ENCODE measurements at places on chromosomes 6 and 20.

- peak; percentile 52 for DNase-seq
Observed at GRCh38 chr6:146770965-146771735, 172.4 kb downstream of the ADGB start.

DNA sequence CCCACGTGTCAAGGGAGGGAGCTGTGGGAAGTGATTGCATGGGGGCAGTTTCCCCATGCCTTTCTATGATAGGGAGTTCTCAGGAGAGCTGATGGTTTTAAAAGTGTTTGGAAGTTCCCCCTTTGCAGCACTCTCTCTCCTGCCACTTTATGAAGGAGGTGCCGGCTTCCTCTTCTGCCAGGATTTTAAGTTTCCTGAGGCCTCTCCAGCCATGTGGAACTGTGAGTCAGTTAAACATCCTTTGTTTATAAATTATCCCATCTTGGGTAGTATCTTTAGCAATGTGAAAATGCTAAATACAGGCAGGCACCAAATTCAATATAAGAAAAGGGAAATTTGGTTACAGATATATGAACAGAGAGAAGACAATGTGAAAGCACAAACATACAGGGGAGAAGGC is 96.4 kb upstream of the EPHA7 start:
- no peak for DNase-seq

DNA sequence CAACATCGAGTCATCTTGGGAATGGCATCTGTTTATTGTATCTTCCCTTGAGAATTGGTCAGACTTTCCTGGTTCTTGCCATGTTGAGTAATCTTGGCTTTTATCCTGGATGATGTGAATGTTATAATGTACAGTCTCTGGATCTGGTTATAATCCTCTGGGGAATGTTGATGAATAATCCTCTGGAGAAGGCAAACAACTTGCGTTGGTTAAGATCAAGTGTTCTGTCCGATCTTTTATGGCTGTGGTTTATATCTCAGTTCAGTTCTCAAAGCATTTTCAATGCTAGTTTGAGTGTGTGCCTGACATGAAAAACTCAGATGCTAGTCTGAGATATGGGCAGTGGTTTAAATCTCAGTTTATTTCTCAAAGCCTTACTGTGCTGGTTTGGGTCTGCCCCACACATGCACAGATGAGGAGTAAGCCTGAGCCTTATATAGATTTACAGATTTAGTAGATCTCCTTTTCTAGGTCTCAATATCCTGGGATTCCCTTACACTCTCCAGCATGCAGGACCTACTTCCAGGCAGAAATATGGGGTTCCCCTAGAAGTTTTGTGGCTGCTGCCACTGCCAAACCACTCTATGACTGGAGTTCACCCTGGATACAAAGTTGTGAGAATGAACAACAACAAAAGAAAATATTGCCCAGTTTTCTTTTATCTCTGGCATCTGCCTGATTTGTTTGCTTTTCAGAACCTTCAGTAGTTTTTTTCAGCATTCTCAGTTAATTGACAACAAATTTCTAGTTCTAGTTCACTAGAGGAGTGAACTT is 191.8 kb upstream of the MAN1A1 start:
- no peak for DNase-seq

DNA sequence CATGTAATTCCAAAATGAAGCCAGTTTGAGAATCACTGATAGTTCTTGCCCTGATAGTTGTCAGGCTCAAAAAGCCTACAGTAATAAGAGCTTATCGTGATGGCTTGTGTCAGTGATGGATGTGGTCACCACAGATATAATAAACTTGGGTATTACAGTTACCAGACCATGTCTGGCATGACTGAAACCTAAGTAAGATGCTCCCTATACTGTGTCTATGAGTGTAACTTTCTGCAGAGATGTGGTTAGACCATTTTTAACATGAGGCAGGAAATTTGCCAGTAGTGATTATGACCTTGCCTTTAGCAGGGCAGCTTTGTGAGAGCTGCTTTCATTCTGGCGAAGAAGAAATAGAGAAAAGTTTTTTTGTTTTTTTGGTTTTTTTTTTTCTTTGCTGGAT is 90.2 kb downstream of the ANKS1A start:
- DNase-seq, result no peak
